LHCN-M2 (cell line): ENCODE measurements at places on chromosomes 2 and 18.

- DNase-seq, result no peak
These were observed 59.8 kb downstream of the MOGAT1 start for GRCh38 chr2:222731201-222731621.

DNA sequence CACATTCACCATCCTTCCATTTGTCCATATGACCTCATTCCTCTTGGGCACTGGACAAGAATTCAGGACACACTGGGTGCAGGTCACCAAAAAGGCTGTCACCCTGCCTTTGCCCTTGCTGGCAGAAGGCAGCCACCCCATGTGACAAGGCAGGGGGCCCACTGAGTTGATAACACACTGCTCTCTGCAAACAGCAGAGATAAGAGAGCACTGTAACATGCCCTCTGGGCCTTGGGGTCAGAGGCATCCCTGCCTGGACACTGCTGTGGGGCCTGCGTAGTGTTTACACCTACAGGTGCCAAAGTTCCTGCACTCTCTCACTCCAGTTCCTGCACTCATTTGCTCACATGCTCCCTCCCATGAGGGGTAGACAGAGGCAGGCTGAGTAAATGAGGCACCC, 344.7 kb upstream of the TCF4 start:
- DNase-seq, result no peak

- DNase-seq, result no peak
These were observed 33.0 kb downstream of the KCNIP3 start for GRCh38 chr2:95329891-95330793.

- no peak for DNase-seq
These were observed 71.2 kb downstream of the MAIP1 start for GRCh38 chr2:200026332-200027230.

DNA sequence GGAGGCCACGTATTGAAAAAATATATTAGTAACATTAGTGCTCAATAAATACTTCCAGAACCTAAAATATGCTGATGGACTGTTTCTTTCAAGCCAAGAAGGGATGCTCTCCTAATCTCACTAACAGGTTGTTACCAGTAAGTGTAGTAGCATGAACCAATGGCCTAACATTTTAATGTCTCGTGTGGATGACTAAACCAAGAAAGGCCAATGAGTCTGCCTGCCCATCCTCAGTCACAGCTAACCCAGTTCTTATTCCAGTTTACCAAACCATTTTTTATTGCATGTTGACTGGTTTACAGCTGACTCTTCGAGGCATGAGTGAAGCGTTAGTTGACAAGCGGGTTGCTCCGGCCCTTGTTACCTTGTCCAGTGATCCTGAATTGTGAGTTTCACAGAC, 45.1 kb upstream of the TNFRSF11A start:
- DNase-seq, result no peak

DNA sequence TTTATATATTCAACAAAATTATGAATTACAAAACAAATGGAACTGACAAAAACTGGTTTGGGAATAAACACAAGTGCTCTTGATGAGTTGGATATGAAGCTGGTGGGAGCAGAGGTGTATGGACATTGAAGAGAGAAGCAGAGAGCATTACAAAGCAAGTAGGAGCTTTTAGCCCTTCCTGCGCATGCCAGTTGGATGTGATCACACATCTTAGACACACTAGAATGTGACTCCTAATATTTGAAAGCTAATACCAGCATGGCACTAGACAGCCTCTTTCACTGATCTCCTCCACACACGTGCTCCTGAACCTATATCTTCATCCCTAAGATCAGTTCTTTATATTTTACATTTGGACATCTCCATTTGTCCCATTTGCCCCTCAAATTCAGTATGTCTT, 298.1 kb downstream of the MTX2 start:
- DNase-seq, result no peak

DNA sequence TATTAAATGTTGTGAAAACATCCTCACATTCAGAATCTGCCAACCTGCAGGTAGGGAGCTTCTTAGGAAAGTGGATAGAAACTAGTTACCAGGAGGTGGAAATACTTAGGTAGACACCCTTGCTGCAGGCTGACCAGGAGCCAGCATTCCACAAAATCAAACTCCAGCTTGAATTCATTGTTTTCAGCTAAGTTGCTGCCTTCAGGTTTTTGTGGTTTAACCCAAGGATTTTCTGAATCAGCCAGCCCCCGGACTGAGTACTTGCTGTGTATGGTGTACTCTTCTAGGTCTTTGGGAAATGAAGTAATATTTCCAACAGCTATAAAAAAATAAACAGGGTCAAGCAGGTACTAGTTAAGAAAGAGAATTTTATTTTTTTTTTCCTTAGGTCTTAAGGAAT, 192.1 kb upstream of the CHST9 start:
- peak; percentile 51 for DNase-seq

GRCh38 chr2:197677483-197677882, 2.1 kb upstream of the RFTN2 start:
- peak; percentile 29 for DNase-seq

DNA sequence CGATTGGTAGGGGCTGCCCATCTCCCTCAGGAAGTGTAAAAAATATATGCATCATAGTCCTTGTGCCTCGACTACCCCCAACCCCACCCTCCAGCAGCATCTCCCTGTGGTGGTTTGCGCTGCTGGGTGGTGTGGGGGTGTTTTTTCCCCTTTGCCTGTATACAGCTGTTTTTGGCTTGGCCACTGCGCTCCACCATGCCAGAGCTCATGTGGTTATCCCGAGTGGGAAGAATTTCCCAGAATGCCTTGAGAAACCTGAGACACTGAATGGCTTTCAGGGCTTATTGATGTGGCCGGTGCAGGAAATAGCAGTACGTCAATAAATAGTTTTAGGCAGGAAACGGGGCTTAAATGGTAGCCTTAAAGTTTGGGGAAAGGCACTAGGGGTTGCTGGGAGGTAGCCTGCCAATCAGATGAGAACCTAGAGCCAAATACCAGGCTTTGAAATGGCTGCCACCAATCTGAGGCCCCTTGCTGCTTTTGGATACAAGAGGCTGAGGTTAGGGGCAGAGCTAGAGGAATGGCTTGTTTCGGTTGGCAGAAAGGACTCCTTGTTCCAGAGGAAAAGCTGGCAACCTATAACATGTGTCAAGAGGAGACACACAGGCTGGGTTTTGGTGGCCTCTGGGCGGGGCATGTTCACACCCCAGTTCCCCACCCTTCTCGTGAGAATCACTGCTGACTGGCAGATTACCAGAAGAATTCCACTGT, 144.1 kb downstream of the SMAD7 start:
- peak; percentile 48 for DNase-seq

DNA sequence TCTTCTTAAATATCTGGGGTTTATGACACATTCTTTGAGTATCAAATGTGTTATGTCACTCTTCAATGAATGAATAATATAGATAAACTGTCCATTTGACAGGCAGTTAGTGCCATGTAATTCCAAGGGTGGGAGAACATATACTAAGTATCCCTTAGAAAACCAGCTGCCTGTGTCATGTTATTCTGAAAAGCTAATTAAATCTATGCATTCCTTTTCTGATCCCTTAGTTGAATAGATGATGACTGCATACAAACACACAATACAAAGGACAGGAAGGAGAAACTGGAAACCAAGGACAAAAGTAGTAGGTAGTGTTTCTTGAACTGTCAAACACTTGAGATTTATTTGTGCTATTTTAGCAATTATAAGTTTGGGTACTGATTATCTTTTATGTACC, 8.3 kb downstream of the ARHGAP28 start:
- no peak for DNase-seq

DNA sequence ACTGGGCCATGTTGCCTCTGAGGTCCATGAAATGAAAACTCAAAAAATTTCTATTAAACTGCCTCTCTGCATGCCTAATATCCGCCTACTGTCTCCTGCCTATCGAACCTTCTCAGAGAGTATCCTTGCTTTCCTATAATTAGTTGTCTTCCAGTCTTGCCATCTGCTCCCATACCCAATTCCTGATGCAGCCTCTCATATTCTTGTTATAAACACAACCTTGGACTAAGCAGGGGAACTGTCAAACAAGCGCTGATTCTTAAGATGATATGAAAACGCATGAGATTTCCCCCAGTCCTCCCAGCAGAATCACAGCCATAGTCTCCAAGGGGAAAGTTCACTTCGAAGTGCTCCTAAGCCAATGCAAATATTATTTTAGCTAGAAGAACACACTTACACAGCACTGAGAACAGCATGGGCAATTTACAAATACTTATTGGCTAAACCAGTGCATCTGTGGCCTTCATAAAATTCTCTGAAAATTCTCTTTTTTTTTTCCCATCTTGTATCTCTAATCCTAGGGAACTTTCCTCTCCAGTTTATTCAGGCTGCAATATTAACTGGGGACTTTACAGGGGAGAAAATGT, 471.6 kb downstream of the MBD2 start:
- DNase-seq, result no peak

DNA sequence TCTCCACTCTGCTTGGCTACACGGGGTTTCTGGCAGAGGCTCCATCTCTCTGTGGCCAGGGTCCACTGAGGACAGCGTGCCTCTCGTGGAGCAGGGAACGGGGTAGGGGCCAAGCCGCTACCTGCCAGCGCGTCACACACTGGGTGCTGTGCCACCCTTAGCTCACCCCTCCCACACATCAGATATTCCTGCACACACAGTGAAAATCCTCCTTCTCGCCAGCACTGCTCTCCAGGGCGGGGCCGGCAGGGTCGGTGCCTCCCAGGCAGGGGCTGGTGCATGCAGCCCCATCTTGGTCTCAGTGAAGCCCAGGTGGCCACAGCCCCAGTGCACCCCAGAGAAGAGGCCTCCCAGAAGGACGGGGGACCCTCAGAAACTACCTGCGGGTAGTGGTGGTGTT, 124.6 kb downstream of the MBP start:
- no peak for DNase-seq

GRCh38 chr2:6342273-6342920, 523.3 kb downstream of the CMPK2 start:
- no peak for DNase-seq

DNA sequence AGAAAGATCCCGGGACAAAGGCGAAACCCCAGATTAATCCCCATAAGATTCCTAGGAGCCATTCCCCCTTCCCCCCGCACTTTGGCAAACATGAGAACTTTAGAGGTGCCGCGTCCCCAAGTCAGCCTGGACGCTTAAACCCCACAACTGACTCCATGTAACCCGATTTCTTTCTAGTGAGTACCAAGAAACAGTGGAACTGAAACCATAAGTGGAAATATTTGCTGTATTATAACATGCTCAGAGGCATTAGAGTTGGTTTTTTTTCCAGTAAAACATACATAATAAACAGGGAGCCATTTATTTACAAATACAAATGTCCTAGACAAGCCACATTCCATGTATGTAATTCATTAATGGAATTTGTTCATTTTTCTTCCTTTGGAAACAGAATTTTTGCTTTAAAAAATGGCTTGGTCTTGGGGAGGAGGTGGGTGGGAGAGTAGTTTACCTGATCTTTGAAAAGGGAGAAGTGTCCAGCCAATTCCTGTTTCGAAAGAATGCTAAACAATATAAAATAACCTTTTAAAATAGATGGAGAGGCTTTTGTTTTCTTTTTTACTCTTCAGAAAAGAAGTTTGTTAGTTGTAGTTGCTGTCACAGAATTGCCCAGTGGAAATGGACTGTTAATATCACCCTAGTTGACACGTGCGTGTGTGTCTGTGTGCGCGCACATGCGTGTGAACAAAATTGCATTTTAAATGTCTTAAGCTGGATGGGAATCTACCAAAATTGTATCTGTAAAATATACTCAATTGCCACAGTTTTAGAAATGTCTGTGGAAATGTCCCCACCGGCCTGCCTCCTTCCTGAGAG, 10.6 kb downstream of the POU3F3 start:
- no peak for DNase-seq

DNA sequence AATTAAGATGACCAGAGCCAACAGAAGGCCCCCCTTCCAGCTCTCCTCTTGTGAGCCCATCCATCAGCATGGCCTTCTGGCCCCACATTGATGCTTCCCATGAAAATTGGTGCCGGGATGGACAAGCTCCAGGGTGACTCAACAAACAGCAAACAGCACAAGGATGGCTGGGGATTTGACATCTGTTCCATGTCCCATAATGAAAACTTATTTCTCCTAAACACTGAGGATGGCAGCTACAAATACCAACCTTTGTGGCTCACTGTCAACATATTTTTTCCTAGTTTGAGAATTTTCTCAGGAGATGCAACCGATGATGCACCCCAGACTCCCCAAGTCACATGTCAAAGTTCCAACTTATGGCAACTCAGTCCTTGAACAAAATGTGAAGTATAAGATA, 169.6 kb upstream of the SIX2 start:
- peak; percentile 89 for DNase-seq

- no peak for DNase-seq
These were observed 167.1 kb upstream of the STK17B start for GRCh38 chr2:196338440-196338839.

GRCh38 chr2:233101816-233102215, 41.7 kb downstream of the INPP5D start:
- no peak for DNase-seq

- DNase-seq, result peak; percentile 39
These were observed 37.9 kb downstream of the LYPD1 start for GRCh38 chr2:132632000-132632649.

DNA sequence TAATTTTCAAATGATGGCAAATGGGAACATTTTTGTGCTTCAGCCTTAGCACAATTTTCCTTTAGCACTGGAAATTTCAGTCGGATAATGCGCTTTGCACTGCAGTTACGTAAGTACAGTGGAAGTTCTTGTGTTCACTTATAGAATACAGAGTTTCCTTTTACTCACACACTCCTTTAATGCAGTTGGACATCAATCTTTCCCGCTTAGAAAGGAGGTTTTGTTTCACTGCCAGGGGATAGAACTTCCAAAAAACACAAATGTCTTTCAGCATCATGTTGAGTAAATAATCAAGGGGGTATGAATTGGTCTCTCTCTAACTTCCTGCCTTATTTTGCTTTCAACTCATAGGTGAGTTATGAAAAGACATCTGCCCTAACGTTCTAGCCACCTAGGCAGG, 63.2 kb downstream of the TGFA start:
- no peak for DNase-seq

GRCh38 chr2:100773538-100773937, 46.4 kb upstream of the NPAS2 start:
- no peak for DNase-seq

- DNase-seq, result no peak
These were observed 256.7 kb downstream of the DCDC2C start for GRCh38 chr2:3960106-3960505.

DNA sequence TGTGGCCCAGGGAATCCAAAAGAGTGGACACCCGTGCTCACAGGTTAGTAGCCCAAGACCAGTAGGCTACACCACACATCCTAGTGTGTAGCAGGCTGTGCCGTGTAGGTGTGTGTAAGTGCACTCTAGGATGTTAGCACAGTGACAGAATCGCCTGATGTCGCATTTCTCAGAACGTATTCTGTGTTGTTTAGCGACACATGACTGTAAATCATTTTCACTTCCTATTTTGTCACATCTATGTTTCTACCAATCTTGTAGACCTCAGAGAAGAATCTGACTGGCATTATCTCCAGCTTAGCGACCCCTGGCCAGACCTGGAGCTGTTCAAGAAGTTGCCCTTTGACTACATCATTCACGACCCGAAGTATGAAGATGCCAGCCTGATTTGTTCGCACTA, 45.1 kb downstream of the NTSR2 start:
- no peak for DNase-seq

DNA sequence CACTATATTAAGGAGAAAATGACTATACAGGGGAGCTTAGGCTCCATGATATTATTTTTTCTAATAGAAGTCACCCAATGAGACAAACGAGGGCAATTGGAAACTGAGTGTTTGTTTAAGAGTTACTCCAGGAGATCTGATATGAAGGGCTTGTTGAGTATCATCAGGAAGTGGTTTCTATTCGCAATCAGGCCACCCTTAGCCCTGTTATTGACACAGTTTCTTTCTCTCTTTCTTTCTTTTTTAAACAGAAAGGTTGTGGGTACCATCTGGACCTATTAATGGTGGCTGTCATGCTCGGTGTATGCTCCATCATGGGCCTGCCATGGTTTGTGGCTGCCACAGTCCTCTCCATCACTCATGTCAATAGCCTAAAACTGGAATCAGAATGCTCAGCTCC, 117.3 kb downstream of the DPP4 start:
- no peak for DNase-seq
